Smooth muscle cell of the pulmonary artery (primary cell): ENCODE measurements at places on chromosomes 6 and 20. TPM values are rescaled to one million over a fixed set of nuclear protein-coding genes. Genes with fewer than 3 reads are reported as not detected.

PDYN gene
- total RNA-seq, result not detected in 2 replicates

ADGB gene
- not detected in 2 replicates for total RNA-seq

CARMIL1 gene
- 9.7 and 30.0 TPM in 2 replicates for total RNA-seq

MEI4 gene
- not detected in 2 replicates for total RNA-seq

MOG gene
- total RNA-seq, result not detected in 2 replicates

LHFPL5 gene
- not detected in 2 replicates for total RNA-seq

SYNGAP1 gene
- total RNA-seq, result 10.5 and 16.1 TPM in 2 replicates

IL17F gene
- not detected in 2 replicates for total RNA-seq

SFTA2 gene
- total RNA-seq, result not detected in 2 replicates

PFDN6 gene
- 20.1 and 25.2 TPM in 2 replicates for total RNA-seq

RNF217 gene
- 28.0 and 46.2 TPM in 2 replicates for total RNA-seq

MPIG6B gene
- total RNA-seq, result not detected in 2 replicates

BEND6 gene
- total RNA-seq, result 12.4 and 12.8 TPM in 2 replicates

GPR6 gene
- not detected in 2 replicates for total RNA-seq

PPP1R14C gene
- 2.1 and 7.4 TPM in 2 replicates for total RNA-seq

PRDM13 gene
- 0.07 TPM in 1 of 2 replicates, not detected in the other for total RNA-seq

PRR18 gene
- total RNA-seq, result not detected in 2 replicates

TGM3 gene
- not detected in 2 replicates for total RNA-seq
